ENCODE measurements at places on chromosomes 2 and 18. TPM values are rescaled to one million over a fixed set of nuclear protein-coding genes. Genes with fewer than 3 reads are reported as not detected.
A peak's percentile ranks its signal among the peaks of the same experiment; 100 is the strongest.

Gene FTCDNL1
- not detected for total RNA-seq

Gene MTA3
- total RNA-seq, result 65.9 TPM

Gene TEX44
- not detected for total RNA-seq

Gene WNT6
- total RNA-seq, result not detected

DNA sequence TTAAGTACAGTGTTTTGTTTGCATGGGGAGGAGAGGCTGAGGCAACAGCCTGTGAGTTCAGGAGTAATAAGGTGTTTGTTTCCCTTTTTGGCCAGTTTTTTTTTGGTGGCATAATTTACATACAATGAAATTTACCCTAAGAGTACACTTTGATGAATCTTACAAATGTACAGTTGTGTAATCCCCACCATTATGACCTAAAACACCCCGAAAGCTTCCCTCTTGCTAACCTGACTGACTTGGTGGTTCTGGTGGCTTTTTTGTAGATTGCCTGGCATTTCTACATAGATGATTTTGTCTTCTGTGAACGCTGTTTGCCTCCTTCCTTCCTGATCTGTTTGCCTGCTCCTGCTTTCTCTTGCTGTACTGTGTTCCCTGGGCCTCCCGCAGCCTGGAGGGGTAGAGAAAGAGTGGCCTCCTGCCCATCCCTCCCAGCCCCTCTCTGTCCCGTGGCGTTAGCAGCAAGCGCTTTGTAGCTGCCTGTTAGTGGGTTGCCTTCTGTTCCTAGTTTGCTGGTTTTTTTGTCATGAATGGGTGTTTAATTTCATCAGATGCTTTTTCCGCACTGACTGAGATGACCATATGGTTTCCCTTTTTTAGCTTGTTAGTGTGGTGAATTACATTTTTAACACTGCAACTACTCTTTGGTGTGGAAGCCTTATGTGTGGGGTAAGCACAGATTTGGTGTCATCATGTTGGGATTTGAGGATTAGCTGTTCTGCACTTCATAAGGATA is 32.1 kb downstream of the ASAP2 start:
- no peak overlapping the region for H3K4me3 ChIP-seq
- H3K27me3 ChIP-seq, result no peaks in the 10 kb centered on the region
- peak overlapping the region; percentile 29 for H3K27ac ChIP-seq
- peaks cover 87% of the 10 kb centered on the region for H3K4me1 ChIP-seq

DNA sequence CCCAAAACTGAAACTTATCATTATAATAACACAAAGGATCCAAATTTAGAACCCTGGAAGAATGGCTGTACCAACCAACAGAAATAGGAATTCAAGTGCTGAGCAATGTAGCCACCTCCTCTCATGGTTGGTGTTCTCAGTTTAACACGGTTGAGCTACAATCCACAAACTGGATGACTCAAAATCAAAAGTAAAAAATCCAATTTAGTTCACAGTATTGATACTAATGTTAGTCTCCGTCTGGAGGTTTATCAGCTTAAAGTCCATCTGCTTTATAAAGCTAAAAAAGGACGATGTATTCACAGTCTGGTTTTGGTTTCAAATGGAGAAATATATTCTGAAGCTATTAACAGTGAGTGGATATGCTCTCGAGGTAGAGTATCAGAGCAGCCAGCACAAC is 40.5 kb downstream of the CNTNAP5 start:
- no peaks in the 10 kb centered on the region for H3K27me3 ChIP-seq
- no peaks in the 10 kb centered on the region for H3K4me1 ChIP-seq
- no peak for DNase-seq

DNA sequence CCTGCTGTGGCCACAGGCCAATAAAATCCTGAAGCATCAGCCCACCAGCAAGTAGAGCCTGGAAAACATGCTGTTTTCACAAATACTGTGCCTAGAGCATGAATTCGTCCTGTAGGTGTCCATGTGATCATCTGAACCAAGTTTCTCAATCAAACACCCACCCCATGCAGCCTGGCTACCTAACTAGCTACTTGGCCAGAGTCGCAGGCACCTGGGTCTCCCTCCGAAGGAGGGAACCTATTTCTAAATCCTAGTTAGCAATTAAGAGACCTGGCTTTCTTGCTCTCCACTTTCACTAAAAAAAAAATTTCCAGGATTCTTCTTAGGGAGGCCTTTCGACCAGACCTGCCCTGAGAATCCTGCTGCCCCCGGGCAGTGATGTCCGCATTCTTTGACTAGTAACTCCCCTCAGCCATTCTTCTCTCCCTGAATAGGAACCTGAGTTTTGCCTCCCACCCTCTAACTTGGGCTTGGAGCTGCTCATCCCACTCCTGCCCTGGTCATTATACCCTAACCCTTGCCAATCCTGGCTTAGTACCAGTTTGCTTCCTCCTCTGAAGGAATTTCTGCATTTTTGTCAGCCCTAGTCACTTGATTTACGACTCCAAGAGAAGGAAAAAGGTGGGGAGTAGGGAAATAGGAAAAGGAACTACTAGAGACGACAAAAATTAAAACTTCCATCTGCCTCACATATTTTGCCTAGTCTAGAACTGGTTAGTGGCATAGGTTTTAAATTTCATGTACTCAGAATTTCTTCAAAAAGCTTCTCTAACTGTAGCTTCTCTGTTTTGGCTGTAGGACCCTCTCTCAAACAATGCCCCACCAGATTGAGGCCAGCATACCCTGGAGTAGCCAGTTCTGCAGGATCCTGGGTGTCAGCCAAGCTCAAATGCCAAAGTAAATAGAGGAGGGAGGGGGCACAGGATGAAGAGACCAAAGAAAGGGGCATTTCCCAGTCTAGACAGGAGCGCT is 25.4 kb upstream of the TANK start:
- peak; percentile 39 for DNase-seq
- no peaks in the 10 kb centered on the region for H3K27me3 ChIP-seq
- no peaks in the 10 kb centered on the region for H3K36me3 ChIP-seq

- DNase-seq, result no peak
- H3K4me1 ChIP-seq, result no peaks in the 10 kb centered on the region
- no peaks in the 10 kb centered on the region for H3K27me3 ChIP-seq
- H3K4me3 ChIP-seq, result no peak overlapping the region
- no peaks in the 10 kb centered on the region for H3K36me3 ChIP-seq
Measured at GRCh38 chr2:141946016-141946415, 184.8 kb downstream of the LRP1B start.

GRCh38 chr18:62788111-62788510 is 72.8 kb downstream of the PHLPP1 start:
- no peaks in the 10 kb centered on the region for H3K36me3 ChIP-seq
- H3K27me3 ChIP-seq, result no peaks in the 10 kb centered on the region
- H3K4me3 ChIP-seq, result no peak overlapping the region
- no peak overlapping the region for H3K27ac ChIP-seq
- DNase-seq, result no peak

- no peak overlapping the region for H3K4me3 ChIP-seq
- H3K4me1 ChIP-seq, result no peaks in the 10 kb centered on the region
- no peak overlapping the region for H3K27ac ChIP-seq
- H3K36me3 ChIP-seq, result no peaks in the 10 kb centered on the region
Measured at GRCh38 chr2:119170504-119170903, 12.0 kb upstream of the C1QL2 start.

DNA sequence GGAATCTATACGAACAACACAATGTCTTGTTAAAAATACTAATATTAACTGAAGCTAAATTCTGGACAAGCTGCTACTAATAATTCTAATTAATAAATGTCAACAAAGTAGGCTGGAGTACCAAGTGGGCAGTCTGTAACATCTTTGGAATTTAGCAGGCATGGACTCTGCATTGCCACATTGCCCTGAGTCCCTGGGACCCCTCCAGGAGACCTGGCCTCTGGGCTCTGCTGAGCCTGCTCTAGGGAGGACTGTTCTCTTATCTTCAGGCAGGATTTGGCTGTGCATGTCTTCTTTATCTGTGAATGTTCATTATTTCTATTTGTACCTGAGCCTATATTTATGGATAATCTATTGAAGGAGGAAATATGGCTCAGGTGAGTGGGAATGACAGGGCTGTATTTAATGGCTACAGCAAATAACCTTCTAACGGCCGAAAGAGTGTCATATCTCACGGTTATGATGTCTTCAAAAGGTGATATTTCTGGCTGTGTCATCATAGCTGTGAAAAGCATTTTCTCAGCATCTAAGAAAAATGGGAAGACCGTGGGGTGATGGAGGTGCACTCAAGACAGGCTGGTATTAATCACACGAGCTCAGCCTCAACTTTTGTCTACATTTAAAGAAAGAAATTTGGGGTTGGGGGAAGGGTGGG is 28.6 kb upstream of the SETBP1 start:
- H3K27me3 ChIP-seq, result no peaks in the 10 kb centered on the region
- H3K36me3 ChIP-seq, result no peaks in the 10 kb centered on the region
- H3K4me1 ChIP-seq, result no peaks in the 10 kb centered on the region
- DNase-seq, result no peak
- no peak overlapping the region for H3K4me3 ChIP-seq
- H3K27ac ChIP-seq, result no peak overlapping the region

GRCh38 chr2:86464652-86465051 is 23.5 kb downstream of the KDM3A start:
- H3K4me3 ChIP-seq, result no peak overlapping the region
- no peak overlapping the region for H3K27ac ChIP-seq
- H3K27me3 ChIP-seq, result no peaks in the 10 kb centered on the region

- DNase-seq, result no peak
- no peak overlapping the region for H3K27ac ChIP-seq
Measured at GRCh38 chr2:61732787-61733186, 121.1 kb downstream of the FAM161A start.

GRCh38 chr2:8310557-8311455 is 371.1 kb upstream of the ID2 start:
- peaks cover 7% of the 10 kb centered on the region for H3K4me1 ChIP-seq
- H3K36me3 ChIP-seq, result no peaks in the 10 kb centered on the region
- H3K27me3 ChIP-seq, result no peaks in the 10 kb centered on the region
- DNase-seq, result no peak
- H3K27ac ChIP-seq, result no peak overlapping the region
- no peak overlapping the region for H3K4me3 ChIP-seq
